Kidney epithelial cell (primary cell): ENCODE measurements at places on chromosomes 3 and 15. TPM values are rescaled to one million over a fixed set of nuclear protein-coding genes. Genes with fewer than 3 reads are reported as not detected.

DNA sequence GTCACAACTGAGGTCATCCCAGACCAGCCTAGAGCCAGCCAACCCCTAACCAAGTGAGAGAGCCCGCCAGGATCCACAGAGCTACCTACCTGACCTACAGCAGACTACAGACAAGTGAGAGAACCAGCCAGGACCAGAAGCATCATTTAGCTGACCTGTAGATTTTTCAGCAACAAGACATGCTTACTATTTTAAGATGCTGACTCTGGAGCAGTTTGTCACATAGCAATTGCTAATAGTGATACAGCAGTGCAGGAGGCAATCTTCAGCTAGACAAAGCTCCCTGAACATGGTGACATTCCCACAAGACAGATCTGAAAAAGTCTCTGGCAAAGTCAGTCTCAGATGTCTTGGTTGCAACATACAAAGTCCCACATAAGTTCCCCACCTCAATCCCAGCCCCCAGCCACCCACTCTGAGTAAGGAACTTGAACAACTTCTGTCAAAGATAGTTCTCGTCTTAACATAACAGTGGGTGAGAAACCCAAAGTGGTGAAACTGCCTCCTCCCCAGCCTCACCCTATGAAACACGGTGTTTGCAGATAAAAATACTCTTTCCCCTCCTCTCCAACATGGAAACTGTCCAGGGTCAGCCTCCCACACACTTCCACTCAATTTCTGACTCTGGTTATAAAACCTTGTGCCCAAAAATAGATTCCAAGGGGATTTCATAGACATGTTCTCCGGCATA lies 120.3 kb upstream of the SLC6A11 start:
- no peak for DNase-seq

GRCh38 chr3:133531981-133532380 lies 41.5 kb upstream of the CDV3 start:
- DNase-seq = no peak

DNA sequence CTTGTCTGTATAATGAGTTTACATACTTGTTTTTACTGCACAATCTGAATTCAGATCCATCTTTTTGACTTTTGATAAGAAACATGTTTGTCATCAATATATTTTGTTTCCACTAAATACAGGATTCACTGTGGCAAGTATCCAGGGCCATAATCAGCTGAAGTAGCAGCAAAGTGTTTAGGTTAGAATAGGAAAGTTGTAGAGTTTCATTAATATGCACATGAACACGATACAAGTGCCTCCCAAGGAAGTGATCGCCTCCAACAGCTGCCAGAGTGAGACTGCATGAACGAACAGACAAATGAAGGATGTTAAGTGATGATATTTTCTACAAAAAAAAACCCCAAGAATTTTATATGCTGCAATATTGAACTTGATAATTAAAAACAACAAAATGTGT lies 204.3 kb downstream of the TBL1XR1 start:
- no peak for DNase-seq

The SH3GL3 gene
- 0.75 and 1.0 TPM in 2 replicates for total RNA-seq

The LARP6 gene
- total RNA-seq = 52.8 and 101 TPM in 2 replicates

The CILP gene
- not detected in 2 replicates for total RNA-seq

The SATB1 gene
- 3.4 and 7.4 TPM in 2 replicates for total RNA-seq

The SCAANT1 gene
- not detected in 2 replicates for total RNA-seq
